ENCODE measurements at places on chromosomes 1 and 21. TPM values are rescaled to one million over a fixed set of nuclear protein-coding genes. Genes with fewer than 3 reads are reported as not detected.

Gene OR6N1
- not detected for polyA plus RNA-seq

Gene SPRR5
- polyA plus RNA-seq: not detected

Gene DPT
- polyA plus RNA-seq: not detected

Gene PLA2G4A
- polyA plus RNA-seq: not detected

Gene SPRR1A
- polyA plus RNA-seq: not detected

Gene ODR4
- polyA plus RNA-seq: 6.6 TPM

Gene ACTN2
- not detected for polyA plus RNA-seq

Gene LRRC3
- polyA plus RNA-seq: 0.46 TPM

Gene IVL
- not detected for polyA plus RNA-seq

Gene PRRX1
- not detected for polyA plus RNA-seq

Gene RORC
- 0.07 TPM for polyA plus RNA-seq

- DNase-seq: no peak
Observed at GRCh38 chr1:1781526-1781903, 3.2 kb upstream of the NADK start.

GRCh38 chr1:239886266-239886665, 205.4 kb upstream of the FMN2 start:
- DNase-seq: no peak

GRCh38 chr1:31762323-31762722, 1.8 kb downstream of the ADGRB2 start:
- no peak for DNase-seq

DNA sequence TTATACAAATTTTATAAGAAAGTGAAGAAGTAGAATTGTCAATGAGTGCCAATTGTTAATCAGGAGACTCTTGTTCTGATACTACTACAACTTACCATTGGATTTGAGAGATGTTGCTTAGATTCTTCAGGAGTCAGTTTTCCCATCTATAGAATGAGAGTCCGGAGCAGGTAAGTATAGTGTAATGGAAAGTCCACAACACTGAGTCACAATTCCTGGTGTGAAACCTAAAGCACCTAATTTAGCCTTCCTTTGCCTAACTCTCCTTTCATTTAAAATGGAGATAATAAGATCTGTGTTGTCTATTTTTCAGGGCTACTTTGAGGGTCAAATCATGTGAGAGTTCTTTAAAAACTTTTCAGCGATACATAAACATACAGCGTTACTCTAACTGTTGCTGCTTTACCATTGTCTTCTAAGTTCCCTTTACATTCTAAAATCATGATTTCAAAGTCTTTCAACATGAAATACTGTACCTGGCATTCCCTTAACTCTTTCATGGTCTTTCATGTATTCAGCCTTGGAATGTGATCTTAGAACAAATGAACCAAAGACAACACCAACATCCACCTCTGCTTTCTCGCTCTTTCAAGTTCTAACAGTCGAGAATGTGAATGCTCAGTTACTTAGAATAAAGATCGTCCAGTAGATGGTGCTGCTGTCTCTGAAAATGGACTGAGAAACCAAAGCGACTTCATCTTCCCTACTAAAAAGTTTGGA, 90.9 kb downstream of the SLC30A10 start:
- DNase-seq: peak; percentile 6

DNA sequence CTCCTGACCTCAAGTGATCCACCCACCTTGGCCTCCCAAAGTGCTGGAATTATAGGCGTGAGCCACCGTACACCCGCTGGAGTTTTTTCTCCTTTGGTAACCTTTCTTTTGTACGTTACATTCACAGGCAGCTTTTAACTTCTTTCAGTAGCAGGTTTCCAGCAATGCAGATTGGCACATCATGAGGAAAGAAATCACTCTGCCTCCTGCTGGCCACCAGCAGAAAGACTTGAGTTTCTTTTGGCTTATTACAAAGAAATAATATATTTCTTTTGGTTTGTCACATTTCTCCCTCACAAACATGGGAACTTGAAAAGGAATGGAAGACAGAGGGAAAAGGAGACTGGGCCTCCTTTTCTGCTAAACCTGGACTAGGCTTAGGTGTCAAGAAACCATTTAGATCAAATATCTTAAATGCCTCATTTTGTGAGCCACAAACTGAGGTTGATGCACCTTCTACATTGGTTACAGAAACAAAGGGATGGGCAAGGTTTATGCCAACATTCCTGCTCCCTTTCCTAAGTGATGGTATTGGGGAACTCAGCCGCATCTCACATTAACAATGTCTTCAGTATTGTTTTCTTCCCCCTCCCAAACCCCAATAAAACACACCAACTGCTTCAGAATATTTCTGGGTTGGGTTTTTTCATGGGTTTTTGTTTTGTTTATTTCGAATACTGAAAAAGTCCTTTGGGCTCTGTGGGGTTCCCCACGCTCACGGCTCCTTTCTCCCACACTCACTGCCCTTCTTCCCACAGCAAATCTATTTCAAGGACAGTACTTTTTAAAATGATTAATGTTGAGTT, 7.7 kb downstream of the ENSA start:
- peak; percentile 77 for DNase-seq

DNA sequence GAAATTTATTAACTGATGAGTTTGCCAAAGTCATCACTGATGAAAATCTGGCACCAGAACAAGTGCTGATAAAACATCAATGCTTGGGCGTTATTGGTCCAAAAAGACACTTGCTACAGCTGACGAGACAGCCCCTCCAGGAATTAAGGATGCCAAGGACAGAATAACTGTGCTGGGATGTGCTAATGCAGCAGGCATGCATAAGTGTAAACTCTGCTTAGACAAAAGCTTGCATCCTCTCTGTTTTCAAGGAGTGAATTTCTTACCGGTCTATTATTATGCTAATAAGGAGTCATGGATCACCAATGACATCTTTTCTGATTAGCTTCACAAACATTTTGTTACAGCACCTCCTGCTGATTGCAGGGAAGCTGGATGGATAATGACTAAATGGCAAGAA, 402.0 kb downstream of the LTN1 start:
- no peak for DNase-seq

DNA sequence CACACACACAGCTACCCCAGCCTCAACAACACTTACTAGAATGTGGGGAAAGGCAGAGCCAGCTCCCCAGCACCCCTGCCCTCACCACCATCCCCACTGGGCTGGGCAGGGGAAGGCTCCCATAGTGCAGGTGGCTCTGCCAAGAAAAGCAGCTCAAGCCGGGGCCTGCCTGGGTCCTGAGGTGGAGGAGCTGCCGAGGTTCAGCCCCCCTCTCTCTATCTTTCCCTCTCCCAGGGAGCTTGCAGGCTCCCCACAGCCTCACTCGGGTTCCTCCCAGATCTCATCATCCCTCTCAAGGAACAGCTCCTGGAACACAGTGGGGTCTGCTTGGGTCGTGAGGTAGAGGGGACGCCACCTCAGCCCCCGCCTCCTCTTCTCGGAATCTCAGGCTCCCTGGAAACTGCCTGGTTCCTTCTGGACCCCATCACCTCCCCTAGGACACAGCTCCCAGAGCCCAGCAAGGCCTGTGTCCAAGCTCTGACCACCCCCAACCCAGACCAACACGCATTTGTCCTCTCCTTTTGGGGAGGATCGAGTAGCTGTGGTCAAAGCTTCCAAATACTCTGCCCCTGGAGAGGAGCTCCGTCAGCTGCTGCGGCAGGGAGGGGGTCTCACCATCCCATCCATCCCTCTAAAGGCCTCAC, 704 bp downstream of the S100A16 start:
- no peak for DNase-seq

- no peak for DNase-seq
Observed at GRCh38 chr1:204130981-204131892, 20.6 kb downstream of the ETNK2 start.

DNA sequence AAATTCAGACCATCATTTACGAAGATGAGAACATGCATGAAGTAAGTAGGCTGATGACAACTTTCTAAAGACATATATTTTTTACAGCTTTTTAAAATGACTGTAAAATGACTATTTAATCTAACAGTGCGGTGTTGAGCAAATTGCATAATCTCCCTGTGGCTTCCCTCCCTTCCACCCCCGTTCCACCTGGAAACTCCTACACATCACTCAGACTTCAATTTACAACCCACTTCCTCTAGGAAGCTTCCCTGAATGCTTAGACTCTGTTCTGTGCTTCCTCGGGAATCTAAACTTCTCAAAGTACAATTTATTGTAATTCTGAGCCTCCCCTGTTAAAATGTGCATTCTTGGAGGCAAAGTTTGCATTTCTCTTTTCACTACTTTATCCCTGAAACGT, 354.9 kb downstream of the DPYD start:
- no peak for DNase-seq

GRCh38 chr1:179831225-179831624, 46.4 kb downstream of the TOR1AIP2 start:
- DNase-seq: no peak

GRCh38 chr1:63602629-63603028, 9.4 kb downstream of the PGM1 start:
- no peak for DNase-seq

- no peak for DNase-seq
Observed at GRCh38 chr1:205047764-205048231, 4.8 kb downstream of the CNTN2 start.

DNA sequence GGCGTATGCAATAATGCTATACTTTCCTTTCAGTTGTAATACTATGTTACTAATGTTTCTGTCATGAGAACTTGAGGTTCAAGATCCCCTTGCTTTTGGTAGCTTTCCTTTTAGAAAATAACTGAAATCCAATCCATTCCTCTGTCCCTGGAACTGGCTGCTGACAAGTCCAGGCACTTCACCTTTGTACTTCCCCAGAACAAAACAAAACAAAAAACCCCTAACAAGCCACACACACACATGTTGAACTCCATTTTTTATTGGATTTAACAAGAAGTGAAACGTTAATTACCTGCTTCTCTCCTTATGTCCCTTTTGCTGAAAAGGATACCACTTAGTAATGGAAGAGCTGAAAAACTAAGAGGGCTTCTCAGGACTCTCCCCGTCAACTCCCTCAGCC, 26.1 kb upstream of the SDC3 start:
- no peak for DNase-seq

DNA sequence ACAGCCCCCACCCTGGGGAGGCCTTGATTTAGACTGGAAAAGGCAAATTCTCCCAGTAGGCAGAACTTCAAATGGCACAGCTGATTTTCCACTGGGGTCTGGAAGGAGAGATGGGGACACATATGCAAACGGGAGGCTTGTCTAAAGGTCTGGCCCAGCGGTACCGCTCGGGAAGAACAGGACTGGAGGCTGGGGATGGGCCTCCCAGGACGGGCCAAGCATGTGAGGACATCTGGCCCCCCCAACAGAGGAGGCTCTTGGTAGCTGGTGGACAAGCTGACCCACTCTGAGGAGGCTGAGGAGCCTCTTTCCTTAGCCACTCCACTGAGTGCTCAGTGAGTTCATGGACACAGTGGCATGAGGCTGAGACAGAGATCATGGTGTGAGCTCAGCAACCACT, 170.0 kb downstream of the NPHP4 start:
- no peak for DNase-seq

GRCh38 chr21:45355573-45355972, 49.4 kb upstream of the COL18A1 start:
- no peak for DNase-seq

DNA sequence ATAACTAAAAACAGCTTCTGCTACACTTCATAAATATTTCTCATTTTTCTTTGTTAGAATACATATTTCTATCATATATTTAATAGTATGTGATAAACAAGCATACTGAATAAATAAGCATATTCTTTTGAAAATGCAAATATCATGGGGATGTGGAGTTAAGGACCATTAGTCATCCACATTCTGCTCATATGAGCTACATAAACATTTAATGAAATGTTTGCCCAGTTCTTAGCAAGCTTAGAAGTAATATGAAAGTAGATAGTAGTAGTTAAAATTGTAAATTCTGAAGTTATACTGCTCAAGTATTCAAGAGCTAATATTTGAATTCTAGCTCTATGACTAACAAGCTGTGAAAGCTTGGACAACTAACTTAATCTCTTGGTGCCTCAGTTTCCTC, 10.1 kb upstream of the GORAB start:
- DNase-seq: no peak

GRCh38 chr1:19419691-19420090, 65.6 kb downstream of the CAPZB start:
- DNase-seq: no peak

DNA sequence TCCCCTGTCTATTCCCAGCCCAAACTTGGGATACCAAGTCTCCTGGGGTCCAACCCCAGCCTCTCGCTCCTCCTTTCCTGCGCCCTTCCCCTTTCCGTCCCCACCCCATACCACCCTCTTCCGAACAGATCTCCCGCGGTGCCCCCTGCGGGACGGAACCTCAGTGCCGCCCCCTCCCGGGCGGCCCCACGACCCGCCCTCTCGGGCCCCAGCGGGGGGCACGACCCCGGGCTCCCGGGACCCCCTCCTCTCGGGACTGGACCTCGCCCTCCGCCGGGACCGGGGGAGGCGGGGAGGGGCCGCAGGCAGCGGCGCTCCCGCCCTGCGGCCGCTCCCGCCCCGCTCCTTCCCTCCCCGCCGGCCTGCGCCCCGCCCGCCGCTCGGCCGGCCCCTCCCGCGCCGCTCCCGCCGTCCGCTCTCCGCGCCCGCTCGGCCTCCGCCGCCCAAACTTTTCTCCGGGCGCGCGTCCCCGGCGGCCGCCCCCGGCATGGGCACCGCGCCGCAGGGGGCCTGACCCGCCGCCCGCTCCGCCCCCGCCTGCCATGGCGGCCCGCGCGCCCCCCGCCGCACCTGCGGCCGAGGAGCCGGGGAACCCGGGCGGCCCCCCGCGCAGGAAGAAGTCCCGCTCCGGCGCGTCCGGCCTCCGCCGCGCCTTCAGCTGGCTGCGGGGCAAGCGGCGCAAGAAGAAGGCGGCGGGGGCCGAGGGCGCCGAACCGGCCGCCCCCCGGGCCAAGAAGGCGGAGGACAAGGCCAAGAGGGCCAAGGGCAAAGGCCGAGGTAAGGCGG, 39.0 kb upstream of the SYNC start:
- DNase-seq: no peak

- DNase-seq: no peak
Observed at GRCh38 chr1:192552760-192553191, 22.8 kb upstream of the RGS1 start.

- no peak for DNase-seq
Observed at GRCh38 chr1:59695252-59695651, 119.5 kb upstream of the HOOK1 start.

DNA sequence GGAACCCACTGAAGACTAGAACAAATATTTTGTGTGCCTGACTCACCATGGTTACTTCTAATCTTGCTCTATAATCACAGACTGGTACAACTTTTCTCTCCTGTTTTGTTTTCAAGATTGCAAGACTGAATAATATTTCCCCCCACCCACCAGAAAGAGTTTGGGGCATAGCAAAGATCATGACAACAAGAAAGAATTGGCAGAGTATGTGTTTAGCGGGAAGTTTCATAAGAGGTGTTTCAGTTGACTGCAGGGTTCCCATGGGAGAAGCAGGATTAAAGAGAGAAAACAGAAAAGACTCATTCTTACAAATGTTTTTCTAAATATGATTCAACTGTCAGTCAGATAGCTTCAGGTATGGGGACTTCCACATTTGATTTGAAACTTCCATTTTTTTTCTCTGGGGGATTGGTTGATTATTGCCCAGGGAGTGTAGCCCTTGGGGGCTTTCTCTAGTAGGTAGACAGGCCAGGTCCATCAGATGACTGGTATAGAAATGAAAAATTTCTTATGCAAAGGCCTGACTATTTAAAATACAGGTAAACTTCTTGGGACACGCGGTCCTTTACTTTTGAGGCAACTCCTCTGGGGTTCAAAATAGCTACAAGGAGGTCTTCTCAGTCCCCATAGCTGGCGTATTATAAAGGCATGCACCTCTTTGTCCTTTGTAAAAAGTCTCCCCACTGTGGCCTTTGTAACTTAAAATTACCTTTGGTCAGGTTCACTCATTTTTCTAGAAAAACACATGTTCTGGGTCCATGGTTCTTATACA, 13.9 kb downstream of the OR14I1 start:
- DNase-seq: peak; percentile 14

Data from B cell (primary cell).